ENCODE measurements at places on chromosomes 2 and 18. TPM values are rescaled to one million over a fixed set of nuclear protein-coding genes. Genes with fewer than 3 reads are reported as not detected.

DNA sequence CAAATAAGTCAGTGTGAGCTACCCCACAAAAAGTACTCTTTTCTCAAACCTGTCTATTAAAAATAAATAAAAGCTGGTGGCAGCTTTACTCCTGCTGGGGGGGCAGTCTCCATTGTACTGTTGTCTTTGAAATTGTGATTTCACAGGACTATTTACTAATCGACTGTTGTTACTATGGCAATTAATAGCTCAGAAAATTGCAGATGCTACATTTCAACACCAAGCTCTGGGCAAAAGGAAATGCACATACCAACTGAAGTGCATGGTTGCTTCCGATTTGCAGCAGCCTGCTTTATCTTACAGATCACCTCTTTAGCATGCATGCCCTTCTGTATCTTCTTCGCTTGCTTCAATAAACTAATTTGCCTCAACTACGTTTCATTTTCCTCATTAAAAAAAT lies 117.6 kb upstream of the DAPL1 start:
- no peak for DNase-seq

The MAPRE3 gene
- total RNA-seq: 9.7 TPM

The DQX1 gene
- total RNA-seq: not detected

DNA sequence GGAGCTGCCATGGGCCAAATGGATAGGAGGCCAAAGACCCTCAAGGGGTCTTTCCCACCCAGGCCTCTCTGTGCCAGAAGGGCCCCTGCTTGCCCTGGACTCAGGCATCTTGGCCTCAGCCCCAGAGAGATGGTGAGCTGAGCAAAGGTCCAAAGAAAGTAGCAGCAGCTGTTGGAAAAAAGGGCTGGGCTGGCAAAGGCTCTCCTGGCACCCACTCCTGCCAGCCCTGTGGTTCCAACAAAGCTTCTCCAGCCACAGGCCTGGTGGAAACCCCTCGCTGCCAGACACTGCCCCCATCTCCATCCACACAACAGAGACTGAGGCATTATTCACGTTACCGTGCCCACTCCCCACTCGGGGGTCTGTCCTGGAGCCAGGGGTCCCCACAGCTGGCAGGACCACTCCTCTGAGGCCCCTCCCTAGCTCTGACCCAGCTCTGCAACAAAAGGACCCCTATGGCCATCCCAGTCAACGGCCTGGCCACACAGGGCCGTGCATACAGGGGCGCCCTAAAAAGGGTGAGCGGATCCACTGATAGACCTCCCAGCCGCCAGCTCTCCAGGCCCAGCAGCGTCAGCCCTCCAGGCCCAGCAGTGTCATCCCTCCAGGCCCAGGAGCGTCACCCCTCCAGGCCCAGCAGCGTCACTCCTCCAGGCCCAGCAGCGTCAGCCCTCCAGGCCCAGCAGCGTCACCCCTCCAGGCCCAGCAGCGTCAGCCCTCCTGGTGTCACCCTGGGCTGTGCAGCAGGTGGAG lies 10.1 kb downstream of the BIN1 start:
- no peak for DNase-seq

The CFAP221 gene
- total RNA-seq: 0.57 TPM

The EVX2 gene
- not detected for total RNA-seq

GRCh38 chr18:2083691-2084090 lies 487.6 kb downstream of the METTL4 start:
- no peak for DNase-seq

DNA sequence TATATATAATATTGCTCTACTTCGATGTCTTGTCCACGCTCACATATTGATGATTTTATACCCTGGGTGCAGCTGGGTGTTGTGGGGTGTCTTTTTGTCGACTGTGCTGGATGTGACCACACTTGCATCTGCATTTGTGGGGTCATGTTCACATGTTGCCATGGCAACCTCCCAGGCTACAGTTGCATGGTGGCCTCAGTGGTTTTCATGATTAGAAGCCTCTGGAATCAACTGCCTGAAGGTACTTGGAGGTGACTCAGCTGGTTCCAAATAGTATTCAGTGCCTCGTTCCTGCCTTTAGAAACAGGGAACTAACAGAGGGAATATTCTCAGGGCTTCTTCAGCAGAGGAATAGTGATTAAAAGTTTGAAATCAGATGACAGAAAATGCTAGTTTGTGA lies 166.3 kb upstream of the NYAP2 start:
- DNase-seq: no peak

Measured in A172 (cell line).